Stimulated activated CD4-positive, alpha-beta T cell treated with anti-CD3 and anti-CD28 coated beads, Interleukin-1b, Interleukin-23, amount 100 ng/mL, for 1 hour (primary cell): ENCODE measurements at places on chromosomes 16 and 17.

DNA sequence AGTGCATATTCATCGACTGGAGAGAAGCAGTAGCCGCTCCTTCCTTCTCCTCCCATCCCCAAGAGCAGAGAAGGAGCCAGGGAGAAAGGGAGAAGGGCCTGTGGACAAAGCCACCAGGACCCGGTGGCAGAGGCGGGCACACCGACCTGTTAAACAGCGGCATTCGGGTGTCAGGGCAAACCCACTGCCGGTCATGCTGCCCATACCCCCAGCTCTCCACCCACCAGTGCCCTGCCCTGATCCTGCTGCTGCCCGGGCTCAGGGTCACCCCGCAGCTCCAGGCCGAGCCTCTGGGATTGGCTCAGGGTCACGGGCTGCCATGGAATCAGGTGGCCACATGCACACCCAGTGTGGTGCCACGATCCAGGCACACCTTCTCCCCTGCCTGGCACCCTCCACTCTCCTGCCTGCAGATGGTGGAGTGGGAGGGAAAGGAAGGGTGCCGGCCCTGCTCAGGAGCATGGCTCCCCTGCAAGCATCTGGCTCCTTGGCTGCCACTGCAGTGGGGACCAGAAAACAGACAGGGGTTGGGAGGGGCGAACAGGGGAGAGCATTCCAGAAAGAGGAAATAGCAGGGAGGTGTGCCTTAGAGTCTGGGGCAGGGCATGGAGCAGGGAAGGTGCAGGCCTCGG lies 18.3 kb upstream of the RASD1 start:
- DNase-seq = no peak

GRCh38 chr17:66455060-66455459 lies 152.6 kb downstream of the PRKCA start:
- no peak for DNase-seq

- peak; percentile 6 for DNase-seq
Measured at GRCh38 chr17:64736804-64737492, 74.8 kb upstream of the SMURF2 start.

- DNase-seq = no peak
Measured at GRCh38 chr16:78591682-78592103, 492.2 kb downstream of the WWOX start.

- DNase-seq = no peak
Measured at GRCh38 chr17:4872786-4873185, 26.6 kb upstream of the C17orf107 start.

DNA sequence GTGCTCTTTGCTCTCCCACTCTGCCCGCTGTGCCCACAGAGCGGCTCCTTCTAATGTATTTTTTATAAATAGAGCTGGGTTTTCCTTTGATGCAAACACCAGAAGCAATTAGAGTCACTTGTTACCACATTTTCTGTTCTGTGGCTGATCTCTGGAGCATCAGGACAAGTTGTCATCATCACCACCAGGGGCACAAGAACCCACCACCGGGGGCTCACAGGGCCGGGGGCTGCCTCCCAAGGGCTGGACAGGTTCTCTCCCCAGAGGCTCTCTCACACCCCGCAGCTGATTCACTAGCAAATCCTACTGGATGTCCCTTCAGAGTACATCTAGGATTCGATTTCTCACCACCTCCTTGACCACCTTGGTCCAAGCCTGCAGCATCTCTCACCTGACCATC lies 18.5 kb downstream of the C16orf82 start:
- no peak for DNase-seq

DNA sequence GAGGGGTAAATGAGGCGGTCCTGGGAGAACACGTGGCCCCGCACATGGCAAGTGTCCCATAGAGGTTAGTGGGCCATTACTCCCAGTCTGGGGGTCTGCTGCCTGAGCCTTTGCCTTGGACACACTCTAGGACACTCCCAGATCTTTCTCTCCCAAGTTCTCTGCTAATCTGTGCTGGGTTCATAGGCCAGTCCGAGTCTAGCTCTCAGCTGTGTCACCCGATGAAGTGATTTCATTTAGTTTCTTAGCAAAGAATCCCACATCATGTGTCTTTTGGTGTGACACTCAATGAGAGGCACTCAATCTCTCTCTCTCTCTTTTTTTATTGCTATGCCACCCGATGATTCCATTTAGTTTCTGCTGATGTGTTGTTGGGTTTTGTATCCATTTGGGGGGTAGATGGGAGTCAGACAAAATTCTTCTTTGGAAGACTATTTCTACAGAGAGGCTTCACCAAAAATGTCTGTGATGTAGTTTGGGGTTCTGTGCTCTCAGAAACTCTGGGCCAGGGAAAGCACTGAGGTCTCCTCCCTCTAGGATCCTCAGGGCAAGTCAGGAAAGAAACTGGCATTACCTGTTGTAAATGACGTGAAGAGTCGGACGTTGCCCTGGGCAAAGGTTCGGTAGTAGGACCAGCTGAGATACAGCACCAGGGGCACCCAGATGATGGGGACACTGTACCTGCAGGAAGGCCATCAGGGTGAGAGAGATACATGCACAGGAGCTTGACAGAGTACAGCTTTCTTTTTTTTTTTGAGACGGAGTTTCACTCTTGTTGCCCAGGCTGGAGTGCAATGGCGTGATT lies 25.2 kb upstream of the MLKL start:
- DNase-seq = no peak

- DNase-seq = no peak
Measured at GRCh38 chr16:84663433-84664101, 15.3 kb downstream of the KLHL36 start.

- no peak for DNase-seq
Measured at GRCh38 chr16:10675216-10675615, 19.5 kb downstream of the TEKT5 start.

GRCh38 chr16:88921591-88921990 lies 55.1 kb upstream of the PABPN1L start:
- no peak for DNase-seq

DNA sequence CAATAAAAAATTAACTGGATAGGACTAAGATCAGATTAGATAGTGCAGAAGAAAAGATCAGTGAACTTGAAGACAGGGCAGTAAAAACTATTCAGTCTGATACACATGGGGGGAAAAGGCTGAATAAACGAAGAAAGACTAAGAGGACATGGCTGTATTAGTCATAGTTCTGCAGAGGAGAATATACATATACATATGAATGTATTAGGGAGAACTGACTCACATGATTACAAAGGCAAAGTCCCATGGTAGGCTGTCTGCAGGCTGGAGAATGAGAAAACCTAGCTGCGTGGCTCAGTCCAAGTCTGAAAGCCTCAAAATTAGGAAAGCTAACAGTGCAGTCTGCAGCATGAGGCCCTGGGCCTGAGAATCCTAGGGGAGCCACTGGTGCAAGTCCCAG lies 98.2 kb upstream of the GNAO1 start:
- no peak for DNase-seq
